ENCODE measurements at places on chromosomes 1 and 21.

DNA sequence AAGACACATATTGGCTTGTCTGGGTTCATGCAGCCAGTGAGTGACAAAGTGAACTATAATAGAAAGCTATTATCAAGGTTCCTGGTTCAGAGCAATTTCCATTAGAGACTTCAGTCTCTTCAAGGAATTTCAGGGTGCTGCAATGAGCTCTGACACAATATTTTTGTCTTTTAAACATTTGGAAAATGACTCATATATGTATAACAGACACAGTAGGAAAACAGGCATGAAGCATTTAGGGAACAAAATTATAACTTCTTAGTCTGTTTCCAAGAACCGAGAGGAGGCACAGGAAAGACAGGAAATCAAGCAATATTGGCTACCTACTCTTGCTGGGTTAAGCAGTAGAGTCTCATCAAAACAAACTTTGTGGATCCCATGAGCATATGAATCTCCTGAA lies 170.4 kb downstream of the PTPRC start:
- DNase-seq: no peak

GRCh38 chr1:145857170-145857569 lies 1.7 kb downstream of the PIAS3 start:
- no peak for DNase-seq

- DNase-seq: no peak
Measured at GRCh38 chr1:155485945-155486344, 76.7 kb downstream of the ASH1L start.

DNA sequence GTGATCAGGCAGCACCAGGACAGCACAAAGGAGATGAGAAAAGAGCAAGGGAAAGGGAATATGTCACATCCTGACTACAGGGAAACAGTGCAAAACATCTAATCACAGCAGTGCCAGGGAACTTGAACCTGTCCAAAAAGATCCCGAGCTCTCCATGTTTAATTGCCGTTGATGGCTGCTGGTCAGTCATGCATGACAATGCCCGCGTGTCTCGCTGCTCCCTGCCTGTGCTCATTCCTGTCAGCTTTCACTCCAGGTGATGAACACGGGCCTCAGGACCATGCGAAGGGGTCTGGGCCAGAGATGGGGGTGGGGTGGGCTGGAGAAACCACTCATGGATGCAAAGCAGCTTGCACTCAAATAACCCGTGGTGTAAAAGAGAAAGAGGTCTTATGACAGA lies 287.0 kb downstream of the GPATCH2 start:
- DNase-seq: no peak

GRCh38 chr21:24217151-24217550 lies 1390.1 kb downstream of the MRPL39 start:
- DNase-seq: no peak

GRCh38 chr1:112925015-112925414 lies 31.0 kb downstream of the SLC16A1 start:
- DNase-seq: no peak

- DNase-seq: no peak
Measured at GRCh38 chr1:167880580-167881021, 33.3 kb downstream of the ADCY10 start.

DNA sequence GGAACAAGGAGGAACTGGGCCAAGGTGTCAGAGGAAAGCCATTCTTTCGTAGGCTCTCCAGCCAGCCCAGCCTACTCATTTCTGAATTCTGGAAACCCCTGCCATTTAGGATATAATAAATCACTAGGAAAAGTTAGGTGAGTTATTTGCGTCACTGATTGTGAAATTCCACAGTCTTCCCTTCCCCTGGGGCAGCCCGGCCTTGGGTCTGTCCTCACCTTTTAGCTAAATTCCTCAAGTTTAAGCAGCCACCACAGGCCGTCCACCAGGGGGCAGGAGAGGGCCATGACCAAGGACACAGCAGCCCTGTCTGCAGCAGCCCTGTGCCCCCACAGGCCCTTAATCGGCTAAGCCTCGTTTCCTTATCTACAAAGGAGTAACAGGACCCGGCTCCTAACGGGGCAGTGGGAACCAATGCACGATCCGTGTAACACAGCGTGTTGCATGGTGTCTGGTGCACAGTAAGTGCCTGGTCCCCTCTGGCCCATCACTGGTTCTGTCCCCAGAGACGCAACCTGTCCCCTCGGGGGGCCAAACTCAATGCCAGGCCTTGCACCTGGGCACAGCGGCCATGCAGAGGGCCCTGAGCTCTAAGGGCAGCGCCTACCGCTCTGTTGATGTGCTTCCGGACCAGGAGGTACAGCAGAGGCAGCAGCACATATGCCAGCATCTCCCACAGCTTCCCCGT lies 18.1 kb downstream of the GPR157 start:
- DNase-seq: peak; percentile 65

- no peak for DNase-seq
Measured at GRCh38 chr1:218779341-218780100, 394.2 kb upstream of the LYPLAL1 start.

DNA sequence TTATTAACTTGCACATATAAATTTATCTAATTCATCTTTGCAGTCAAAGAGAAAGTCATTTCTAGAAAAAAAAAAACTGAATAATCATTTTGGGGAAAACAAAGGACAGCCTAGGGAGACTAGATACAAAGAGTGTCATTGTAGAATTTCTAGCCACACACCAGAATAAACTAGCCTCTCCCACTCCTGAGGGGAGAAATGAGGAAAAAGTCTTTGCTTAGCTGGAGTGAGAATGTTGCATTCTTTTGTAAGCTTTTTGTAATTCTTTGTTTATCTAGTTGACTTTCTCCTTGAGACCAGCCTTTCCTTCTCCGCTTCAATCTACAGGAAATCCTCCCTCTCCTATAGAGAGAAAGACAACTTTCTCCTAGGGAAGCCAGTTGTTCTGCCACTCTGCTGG lies 15.9 kb upstream of the CGN start:
- no peak for DNase-seq

GRCh38 chr1:55420026-55420425 lies 204.9 kb upstream of the USP24 start:
- no peak for DNase-seq

GRCh38 chr1:8915446-8915845 lies 30.2 kb upstream of the CA6 start:
- no peak for DNase-seq

DNA sequence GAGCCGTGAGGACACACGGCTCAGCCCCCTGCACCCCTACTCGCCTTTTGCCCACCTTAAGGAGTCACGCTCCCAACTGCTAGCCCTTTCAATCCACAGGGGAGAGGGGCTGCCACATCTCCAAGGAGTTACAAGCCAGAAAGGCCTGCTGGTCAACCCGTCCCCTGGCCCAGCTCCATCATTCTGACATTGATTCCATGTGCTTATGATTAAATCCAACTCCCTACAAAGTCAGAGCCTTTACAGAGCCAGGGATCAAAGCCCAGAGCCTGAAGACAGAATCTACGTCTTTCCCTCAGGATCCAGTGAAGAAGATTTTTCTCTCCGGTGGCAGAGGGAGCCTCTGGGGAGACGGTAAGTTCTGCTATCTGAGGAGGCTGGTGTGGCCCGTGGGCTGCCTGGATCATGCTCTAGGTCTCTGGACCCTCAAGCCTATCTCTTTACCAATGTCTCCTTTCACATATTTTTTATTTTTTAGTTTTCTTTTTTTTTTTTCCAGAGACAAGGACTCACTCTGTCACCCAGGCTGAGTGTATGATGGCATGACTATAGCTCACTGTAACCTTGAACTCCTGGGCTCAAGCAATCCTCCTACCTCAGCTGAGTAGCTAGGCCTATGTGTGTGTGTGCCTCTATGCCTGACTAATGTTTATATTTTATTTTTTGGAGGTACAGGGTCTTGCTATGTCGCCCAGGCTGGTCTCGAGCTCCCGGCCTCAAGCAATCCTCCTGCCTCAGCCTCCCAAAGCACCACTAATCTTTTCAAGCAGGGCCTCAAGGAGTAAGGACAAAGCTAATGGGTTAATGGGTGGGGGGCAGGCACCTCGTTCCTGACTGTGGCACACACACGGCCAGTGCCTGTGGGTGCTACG lies 61.3 kb downstream of the SLC66A1 start:
- DNase-seq: no peak

- DNase-seq: no peak
Measured at GRCh38 chr1:184480736-184481135, 93.9 kb downstream of the C1orf21 start.

- no peak for DNase-seq
Measured at GRCh38 chr1:63014267-63014666, 230.3 kb downstream of the ATG4C start.

DNA sequence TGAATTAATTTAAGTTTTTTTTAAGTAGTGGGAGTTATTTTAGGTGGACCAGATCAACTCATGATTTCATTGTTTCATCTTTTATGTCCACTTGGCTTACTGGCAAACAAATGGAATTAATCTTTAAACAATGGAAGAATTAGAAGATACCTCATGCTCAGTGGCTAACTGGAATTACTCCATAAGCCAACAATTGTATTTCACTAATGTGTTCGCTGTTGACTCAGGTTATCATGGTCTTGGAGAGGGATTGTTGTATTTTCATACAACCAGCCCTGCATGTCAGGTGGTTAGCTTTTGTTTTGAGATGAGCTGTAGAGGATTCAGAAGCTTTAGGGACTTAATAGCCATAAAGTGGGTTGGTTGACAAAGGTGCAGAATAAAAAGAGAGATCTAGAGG lies 57.2 kb upstream of the HMCN1 start:
- DNase-seq: no peak

DNA sequence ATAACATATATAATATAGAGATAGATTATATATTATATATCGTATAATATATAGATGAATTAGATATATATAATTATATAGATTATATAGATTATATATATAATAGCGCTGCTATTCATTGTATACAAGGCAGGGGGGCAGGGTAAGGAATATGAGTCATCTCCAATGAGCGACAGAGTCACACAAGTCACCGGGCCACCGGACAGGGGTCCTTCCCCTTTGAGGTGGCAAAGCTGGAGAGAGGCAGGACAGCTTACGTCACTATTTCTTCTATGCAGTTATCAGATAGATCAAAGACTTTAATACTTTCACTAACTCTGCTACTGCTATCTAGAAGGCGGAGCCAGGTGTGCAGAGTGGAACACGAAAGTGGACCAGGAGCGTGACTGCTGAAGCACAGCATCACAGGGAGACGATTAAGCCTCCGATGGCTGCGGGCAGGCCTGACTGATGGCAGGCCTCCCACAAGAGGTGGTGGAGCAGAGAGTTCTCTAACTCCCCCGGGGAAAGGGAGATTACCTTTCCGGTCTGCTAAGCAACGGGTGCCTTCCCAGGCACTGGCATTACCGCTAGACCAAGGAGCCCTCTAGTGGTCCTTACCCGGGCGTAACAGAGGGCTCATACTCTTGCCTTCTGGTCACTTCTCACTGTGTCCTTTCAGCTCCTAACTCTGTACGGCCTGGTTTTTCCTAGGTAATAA lies 2154.7 kb downstream of the MRPL39 start:
- no peak for DNase-seq

GRCh38 chr1:65247419-65248359 lies 61.7 kb upstream of the DNAJC6 start:
- no peak for DNase-seq

DNA sequence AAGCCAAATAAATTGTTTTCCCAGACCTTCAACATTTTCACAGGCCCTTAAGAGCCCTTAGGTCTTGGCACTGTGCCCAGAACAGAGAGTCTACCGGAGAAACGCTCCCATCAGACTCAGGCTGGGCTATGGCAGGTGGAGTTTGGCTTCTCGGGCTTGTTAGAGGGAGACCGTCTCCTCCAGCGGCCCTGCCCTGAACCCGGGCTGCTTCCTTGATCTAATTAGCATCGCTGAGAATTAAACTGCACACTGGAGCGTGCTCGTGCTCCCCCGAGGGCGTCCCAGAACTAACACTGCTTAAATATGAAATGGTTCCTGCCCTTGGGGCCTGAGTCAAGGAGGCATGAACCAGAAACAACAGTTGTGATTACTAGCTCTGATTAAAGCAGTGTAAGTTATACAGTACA lies 634.4 kb downstream of the MATN1 start:
- DNase-seq: no peak

GRCh38 chr1:154453574-154454352 lies 48.3 kb upstream of the TDRD10 start:
- no peak for DNase-seq

DNA sequence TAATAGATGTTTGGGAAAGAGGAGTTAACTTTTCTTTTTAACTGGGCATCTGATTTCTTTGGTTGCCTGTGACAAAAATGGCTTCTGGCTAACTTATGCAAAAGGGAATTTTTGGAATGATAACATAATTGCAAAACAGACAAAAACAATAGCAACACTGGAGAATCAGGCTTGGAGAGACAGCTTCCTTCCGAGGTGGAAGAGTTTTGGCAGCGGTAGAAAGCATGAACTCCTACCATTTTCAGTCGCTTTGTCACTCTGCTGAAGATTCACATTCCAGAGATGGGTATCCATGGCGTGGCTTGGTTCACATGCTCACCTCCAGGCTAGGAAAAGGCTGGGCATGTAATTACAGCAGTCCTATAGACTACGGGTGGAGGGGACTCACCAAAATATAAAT lies 17.2 kb upstream of the FGGY start:
- DNase-seq: no peak

GRCh38 chr1:96424877-96425276 lies 296.7 kb upstream of the PTBP2 start:
- DNase-seq: no peak

DNA sequence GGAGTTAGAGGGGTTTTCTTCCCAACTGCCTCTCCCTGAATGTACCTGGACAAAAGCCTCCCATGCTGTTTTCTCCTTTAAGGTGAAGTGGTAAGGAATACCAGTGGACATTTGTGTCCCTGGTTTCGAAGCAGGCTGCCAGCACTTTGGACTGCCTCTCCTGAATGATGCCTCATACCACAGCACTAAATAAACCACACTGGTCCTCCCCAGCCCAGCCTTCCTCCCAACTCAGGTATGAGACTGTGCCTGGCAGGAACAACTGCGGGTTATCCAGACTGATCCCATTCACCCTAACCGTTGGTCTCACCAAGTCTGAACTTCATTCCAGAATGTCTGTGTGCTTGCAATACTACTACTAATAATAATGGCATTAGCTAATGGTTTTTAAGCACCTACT lies 9.3 kb downstream of the COQ8A start:
- no peak for DNase-seq

- DNase-seq: no peak
Measured at GRCh38 chr21:46189959-46190490, 5.8 kb upstream of the SPATC1L start.

GRCh38 chr1:79044974-79045650 lies 38.6 kb upstream of the ADGRL4 start:
- no peak for DNase-seq

- no peak for DNase-seq
Measured at GRCh38 chr1:7410156-7410555, 360.9 kb upstream of the VAMP3 start.

GRCh38 chr1:11483581-11484320 lies 4.8 kb downstream of the DISP3 start:
- DNase-seq: no peak

GRCh38 chr1:39422614-39423013 lies 68.8 kb upstream of the BMP8A start:
- no peak for DNase-seq

GRCh38 chr1:116826818-116827606 lies 72.8 kb downstream of the CD2 start:
- DNase-seq: no peak

All from thymus (tissue), 14 donors.